ENCODE measurements at places on chromosomes 5 and 9. TPM values are rescaled to one million over a fixed set of nuclear protein-coding genes. Genes with fewer than 3 reads are reported as not detected.

The SOX30 gene
- not detected for total RNA-seq

The ORM1 gene
- total RNA-seq = not detected

The ZCCHC10 gene
- total RNA-seq = 16.3 TPM

The VCAN gene
- total RNA-seq = 439 TPM

The GGTA1 gene
- total RNA-seq = 1.9 TPM

The KIF4B gene
- total RNA-seq = 0.63 TPM

The GLT6D1 gene
- total RNA-seq = not detected

The GPX8 gene
- 0.63 TPM for total RNA-seq

The GFI1B gene
- total RNA-seq = not detected

The SMIM33 gene
- not detected for total RNA-seq

The RNF14 gene
- 56.0 TPM for total RNA-seq

The LCN12 gene
- total RNA-seq = 0.94 TPM

The PFN3 gene
- total RNA-seq = 1.6 TPM

The HARS1 gene
- 89.5 TPM for total RNA-seq

The BAAT gene
- total RNA-seq = 0.31 TPM

The TRIM36 gene
- total RNA-seq = 120 TPM

The SEC61B gene
- 38.5 TPM for total RNA-seq

The SPTAN1 gene
- 1,743 TPM for total RNA-seq

The ASPN gene
- 1.3 TPM for total RNA-seq

Measured in parietal lobe (tissue), 2 donors.